ENCODE measurements at places on chromosomes 13 and 19.

DNA sequence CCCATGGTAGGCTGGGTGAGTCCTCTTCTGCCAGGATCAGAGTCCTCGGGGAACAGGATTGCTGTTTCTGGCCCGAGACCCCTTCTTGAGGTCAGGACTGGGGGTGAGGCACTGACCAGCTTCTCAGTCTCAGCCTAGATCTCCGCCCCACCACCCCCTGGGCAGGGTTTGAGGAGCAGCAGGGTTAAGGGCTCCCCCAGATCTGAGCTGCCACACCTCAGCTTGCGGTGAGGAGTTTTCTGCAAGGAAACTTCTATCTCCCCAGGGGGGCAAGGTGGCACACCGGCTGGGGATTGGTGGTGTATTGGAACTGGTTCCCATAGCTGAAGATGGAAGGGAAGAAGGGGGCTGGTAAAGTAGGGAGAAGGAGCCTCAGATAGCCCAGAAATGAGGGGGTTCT, 19.5 kb downstream of the CHST8 start:
- no peaks in the 10 kb centered on the region for H3K36me3 ChIP-seq
- H3K27me3 ChIP-seq: no peaks in the 10 kb centered on the region
- DNase-seq: no peak
- H3K4me3 ChIP-seq: no peak overlapping the region
- no peaks in the 10 kb centered on the region for H3K4me1 ChIP-seq
- H3K27ac ChIP-seq: no peak overlapping the region

GRCh38 chr13:110942248-110942981, 27.5 kb upstream of the ANKRD10 start:
- peaks cover 1% of the 10 kb centered on the region for H3K4me1 ChIP-seq
- no peak overlapping the region for H3K27ac ChIP-seq
- H3K4me3 ChIP-seq: no peak overlapping the region
- H3K36me3 ChIP-seq: no peaks in the 10 kb centered on the region

DNA sequence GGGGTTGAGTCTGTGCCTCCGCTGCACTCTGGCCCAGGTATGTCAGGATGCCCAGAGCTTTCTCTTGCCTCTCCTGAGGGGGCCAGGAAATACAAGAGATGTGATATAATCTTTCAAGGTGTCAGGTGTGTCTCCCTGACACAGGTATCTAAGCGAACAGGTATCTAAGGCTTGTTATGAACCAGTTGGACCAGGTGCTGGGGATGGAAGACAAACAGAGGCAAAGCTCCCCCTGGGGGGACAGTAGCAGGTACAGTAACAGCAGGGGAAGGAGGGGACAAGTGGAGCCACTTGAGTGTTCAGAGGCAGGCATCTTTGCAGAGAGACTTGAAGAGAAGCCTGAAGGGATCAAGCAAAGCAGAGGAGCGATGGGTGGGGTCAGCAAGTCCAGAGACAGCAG, 2.6 kb downstream of the LENG1 start:
- no peak for DNase-seq
- no peaks in the 10 kb centered on the region for H3K36me3 ChIP-seq
- no peaks in the 10 kb centered on the region for H3K27me3 ChIP-seq
- peaks cover 4% of the 10 kb centered on the region for H3K4me1 ChIP-seq

DNA sequence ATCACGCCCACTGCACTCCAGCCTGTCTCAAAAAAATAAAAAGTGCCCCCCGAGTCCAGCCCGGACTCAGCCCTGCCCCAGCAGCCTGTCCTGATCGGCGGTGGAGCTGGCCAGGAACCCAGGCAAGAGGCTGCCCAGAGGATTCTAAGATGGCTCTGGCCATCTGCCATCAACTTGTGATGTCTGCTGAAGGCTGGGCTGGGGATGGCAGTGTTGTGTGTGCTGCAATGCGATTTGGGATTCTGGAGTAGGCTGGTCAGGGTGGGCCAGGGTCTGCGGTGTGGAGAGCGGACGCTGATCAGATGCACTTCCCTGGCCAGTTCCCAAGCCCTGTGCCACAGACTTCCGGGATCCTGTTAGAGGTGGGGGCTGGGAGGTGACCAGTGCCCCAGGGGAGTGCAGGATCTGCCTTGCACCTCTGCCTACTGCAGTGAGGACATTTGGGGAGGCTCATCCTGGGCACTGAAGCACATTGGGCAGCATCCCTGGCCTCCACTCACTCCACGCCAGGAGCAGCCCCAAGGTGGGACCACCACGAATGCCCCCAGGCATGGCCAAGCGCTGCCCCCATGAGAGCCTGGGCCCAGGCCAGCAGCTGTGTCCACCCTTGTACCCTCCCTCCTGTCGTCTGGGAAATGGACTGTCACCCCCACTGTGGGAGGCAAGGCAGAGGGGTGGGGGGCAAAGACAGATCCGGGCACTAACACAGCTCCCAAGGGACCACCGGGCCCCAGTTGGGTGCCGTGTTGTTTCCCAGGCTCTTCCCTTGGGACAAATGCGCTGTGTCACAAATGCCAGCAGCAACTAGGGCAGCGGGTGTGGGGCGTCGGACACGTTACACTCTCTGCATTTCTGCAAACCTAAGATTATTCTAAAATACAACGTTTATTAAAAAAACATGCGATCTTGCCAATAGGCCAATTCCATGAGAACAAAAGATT, 3.4 kb upstream of the TBXA2R start:
- H3K4me3 ChIP-seq: no peak overlapping the region
- DNase-seq: peak; percentile 31
- H3K4me1 ChIP-seq: peaks cover 11% of the 10 kb centered on the region
- H3K27ac ChIP-seq: no peak overlapping the region
- no peaks in the 10 kb centered on the region for H3K27me3 ChIP-seq

GRCh38 chr19:47756953-47757608, 11.7 kb downstream of the NOP53 start:
- no peak overlapping the region for H3K27ac ChIP-seq
- H3K36me3 ChIP-seq: no peaks in the 10 kb centered on the region
- no peaks in the 10 kb centered on the region for H3K27me3 ChIP-seq
- no peaks in the 10 kb centered on the region for H3K4me1 ChIP-seq
- no peak for DNase-seq
- no peak overlapping the region for H3K4me3 ChIP-seq

- H3K4me3 ChIP-seq: no peak overlapping the region
- H3K36me3 ChIP-seq: no peaks in the 10 kb centered on the region
- no peaks in the 10 kb centered on the region for H3K4me1 ChIP-seq
- no peak overlapping the region for H3K27ac ChIP-seq
- no peaks in the 10 kb centered on the region for H3K27me3 ChIP-seq
- DNase-seq: no peak
Measured at GRCh38 chr13:35552172-35552844, 75.8 kb upstream of the MAB21L1 start.

DNA sequence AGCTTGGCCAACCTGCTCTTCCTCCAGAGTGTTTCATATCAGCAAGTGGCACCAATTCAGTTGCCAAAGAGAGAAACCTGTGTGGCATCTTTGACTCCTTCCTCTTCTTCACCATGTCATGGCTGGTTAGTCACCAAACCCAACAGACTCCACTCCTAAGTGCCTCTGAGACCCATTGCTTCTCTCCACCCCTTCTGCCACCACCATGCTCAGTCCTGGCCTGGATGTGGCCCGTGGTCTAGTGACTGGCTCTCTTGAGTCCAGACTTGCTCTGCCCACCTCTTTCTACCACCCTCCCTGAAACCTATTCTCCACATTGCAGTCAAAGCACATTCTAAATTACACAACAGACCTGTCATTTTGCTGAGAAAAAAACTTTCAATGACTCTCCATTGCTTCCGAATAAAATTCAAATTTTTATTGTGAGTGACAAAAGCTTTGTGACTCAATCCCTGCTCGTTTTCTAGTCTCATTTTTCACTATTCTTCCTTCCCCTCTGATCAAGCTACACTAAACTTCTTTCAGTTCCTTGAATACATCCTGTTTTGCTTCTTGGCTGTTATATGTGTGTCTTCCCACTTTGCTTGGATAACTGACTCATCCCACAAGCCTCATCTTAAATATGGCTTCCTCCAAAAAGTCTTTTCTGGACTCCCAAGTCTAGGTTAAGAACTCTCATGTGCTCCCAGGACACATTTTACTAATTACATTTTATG, 12.0 kb upstream of the TNFSF11 start:
- H3K27me3 ChIP-seq: no peaks in the 10 kb centered on the region
- DNase-seq: no peak

DNA sequence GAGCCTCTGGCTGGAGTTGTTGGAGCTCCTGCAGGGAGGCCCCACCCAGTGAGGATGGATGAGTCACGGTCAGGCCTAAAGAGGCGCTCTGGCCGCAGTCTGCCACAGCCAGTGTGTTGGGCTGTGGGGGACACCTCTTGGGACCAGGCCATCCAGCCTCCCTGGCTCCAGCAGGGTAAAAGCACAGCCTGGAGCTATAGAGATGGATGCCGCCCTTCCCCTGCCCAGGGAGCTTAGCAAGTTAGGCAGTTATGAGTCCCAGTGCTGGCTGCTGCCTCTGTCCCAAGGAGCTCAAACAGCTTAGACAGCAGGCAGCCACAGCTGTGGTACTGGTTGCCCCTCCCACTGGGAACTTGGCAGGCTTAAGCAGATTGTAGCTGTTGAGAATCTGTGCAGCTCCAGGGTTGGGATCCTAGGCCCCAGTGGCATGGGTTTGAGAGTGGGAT, 100.9 kb downstream of the NDFIP2 start:
- no peak overlapping the region for H3K27ac ChIP-seq
- no peak for DNase-seq
- H3K4me1 ChIP-seq: no peaks in the 10 kb centered on the region
- H3K36me3 ChIP-seq: no peaks in the 10 kb centered on the region

DNA sequence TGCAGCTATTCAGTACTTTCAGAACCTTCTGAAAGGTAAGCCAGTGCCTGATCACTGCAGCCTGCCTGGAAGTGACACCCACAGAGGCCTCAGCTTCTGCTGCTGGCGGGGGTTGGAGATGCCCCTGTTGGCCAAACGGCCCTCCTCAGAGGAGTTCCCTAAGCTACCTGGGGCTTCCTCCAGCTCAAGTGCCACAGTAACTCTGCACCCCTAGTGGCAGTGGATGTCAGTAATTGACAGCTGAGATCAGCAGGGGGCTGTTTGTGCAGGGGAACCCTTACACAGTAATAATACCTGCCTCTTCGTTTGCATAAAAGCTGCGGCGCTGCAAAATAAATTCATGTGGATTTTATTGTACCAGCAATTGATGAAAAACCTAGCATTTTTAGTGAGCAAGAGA, 28.9 kb downstream of the TDRD12 start:
- H3K27ac ChIP-seq: no peak overlapping the region
- no peaks in the 10 kb centered on the region for H3K27me3 ChIP-seq
- no peak overlapping the region for H3K4me3 ChIP-seq

GRCh38 chr13:41971848-41972247, 10.9 kb upstream of the VWA8 start:
- H3K27ac ChIP-seq: no peak overlapping the region
- H3K27me3 ChIP-seq: no peaks in the 10 kb centered on the region
- H3K4me1 ChIP-seq: no peaks in the 10 kb centered on the region
- DNase-seq: no peak

GRCh38 chr13:24243302-24243701, 66.1 kb upstream of the C1QTNF9 start:
- H3K27ac ChIP-seq: no peak overlapping the region
- no peaks in the 10 kb centered on the region for H3K27me3 ChIP-seq
- H3K36me3 ChIP-seq: no peaks in the 10 kb centered on the region

DNA sequence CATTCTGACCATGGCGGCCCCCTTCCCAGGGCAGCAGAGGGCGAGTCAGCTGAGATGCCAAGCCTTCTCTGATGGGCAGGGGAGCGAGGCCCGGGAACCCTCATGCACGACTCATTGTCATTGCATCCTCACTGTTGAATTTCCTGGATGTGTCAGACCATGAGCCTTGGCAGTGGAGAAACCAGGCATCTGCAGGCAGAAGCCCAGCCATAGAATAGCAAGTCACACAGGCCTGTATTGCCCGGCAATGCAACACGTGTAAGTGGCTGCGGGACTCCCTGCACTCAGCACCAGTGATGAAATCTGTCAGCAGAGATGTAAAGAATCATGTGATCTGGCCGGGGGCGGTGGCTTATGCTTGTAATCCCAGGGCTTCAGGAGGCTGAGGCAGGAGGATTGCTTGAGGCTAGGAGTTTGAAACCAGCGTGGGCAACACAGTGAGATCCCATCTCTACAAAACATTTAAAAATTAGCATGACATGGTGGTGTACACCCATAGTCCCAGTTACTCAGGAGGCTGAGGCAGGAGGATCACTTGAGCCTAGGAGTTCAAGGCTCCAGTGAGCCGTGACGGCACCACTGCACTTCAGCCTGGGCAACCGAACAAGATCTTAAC, 199.7 kb downstream of the KATNAL1 start:
- H3K4me3 ChIP-seq: no peak overlapping the region
- DNase-seq: no peak
- no peaks in the 10 kb centered on the region for H3K36me3 ChIP-seq
- no peak overlapping the region for H3K27ac ChIP-seq
- H3K4me1 ChIP-seq: no peaks in the 10 kb centered on the region
- H3K27me3 ChIP-seq: no peaks in the 10 kb centered on the region

DNA sequence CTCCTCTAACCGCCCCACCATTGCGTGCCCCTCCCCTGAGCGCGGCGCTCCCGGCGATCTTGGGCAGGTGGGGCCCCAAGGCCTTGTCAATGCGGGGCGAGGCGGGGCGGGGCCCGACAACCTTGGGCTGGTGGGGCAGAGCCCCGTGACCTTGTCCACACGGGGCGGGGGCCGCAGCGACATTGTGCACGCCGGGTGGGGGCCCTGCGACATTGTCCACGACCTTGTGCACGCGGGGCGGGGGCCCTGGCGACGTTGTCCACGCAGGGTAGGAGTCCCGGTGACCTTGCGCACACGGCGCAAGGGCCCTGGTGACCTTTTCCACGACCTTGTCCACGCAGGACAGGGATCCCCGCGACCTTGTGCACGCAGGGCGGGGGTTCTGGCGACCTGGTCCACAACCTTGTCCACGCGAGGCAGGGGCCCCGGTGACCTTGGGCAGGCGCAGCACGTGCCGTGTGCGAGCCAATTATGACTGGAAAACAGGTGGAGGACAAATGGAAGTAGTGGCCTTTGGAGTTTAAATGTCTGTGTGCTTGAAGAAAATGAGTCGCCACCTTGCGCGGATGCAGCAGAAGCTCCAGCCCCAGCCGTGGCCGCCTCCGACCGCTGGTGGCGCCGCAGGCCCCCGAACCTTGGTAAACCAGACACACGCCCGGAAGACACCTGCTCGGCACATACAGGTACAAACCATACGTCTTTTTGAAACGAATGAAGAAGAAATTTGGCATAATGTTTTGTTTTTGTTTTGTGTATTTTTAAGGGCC, 62.6 kb downstream of the LATS2 start:
- no peaks in the 10 kb centered on the region for H3K27me3 ChIP-seq
- H3K27ac ChIP-seq: no peak overlapping the region
- no peak for DNase-seq

Data from ovary (tissue), 10 donors.